ENCODE measurements at places on chromosomes 1 and 21.

- DNase-seq = no peak
Measured at GRCh38 chr1:68140536-68140935, 90.1 kb upstream of the DIRAS3 start.

- DNase-seq = no peak
Measured at GRCh38 chr1:26059906-26060305, 7.5 kb downstream of the TRIM63 start.

DNA sequence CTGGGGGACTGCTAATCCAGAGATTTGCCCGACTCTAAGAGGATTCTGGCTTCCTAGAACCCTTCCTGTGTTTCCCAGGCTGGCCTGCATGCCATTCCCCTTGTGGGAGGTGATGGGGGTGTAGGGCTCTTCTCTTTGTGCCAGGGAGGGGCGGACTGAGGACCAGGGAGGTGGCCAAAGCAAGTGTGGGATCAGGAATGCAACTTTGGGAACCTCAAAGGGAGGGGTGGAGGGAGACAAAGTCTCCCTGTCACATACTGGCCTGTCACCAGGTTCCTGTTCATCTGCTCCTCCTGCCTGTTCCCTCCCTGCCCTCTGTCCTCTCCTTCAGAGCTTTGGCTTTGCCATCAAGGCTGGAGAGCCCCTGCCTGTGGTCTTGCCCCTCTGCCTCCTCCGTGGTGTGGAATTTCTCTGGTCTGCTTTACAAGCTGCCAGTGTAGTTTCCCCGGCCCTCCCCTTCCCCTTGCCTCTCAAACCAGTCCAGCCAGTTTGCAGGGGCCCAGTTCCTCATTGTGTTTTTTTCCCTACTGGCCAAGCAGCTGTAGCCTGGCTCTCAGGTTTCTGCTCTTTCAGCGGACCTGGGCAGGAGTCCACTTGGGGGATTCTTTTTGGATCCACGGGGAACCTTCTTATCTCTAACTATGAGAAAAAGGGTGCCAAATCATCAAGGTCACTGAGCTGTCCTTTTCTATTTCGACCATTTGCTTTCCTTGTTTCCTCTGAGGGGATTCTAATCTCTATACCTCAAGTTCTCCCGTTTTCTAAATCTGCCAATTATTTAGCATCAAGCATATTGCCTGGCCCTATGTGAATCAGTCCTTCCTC lies 1.8 kb downstream of the CGN start:
- DNase-seq = no peak

DNA sequence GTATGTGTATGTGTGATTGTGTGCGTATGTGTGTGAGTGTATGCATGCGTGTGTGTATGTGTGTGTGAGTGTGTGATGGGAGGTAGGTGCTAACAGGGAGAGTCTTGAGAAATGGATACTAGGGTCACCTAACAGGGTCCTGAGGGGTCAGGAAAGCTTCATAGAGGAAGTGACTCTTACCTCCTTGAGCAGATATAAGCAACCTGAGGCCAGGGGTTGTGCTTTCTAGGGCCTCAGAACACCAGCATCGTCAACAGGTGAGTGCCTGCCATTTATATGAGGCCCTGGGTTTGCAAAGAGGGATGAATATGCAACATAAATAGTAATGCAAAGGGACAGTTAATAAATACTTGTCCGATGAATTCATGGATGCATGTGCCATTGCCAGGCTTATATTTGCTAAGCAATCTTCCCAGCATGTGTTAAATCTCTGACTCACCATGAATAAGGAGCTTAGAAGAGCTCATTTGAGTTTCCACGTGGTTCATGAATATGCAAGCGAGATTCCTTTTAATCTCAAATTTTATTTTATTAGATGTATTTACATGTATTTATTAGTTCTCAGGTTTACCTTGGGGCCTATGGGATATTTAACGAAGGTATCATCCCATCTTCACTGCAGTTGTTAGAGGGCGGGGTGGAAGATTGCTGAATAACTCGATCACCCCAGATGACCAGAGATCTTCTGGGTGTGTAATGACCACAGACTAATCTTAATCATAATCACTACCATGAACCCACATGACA lies 438.3 kb downstream of the CAMTA1 start:
- DNase-seq = no peak

- DNase-seq = peak; percentile 32
Measured at GRCh38 chr1:66981679-66982078, 56.9 kb downstream of the MIER1 start.

Data from effector CD8-positive, alpha-beta T cell (primary cell).